ENCODE measurements at places on chromosomes 6 and 20.
A peak's percentile ranks its signal among the peaks of the same experiment; 100 is the strongest.

DNA sequence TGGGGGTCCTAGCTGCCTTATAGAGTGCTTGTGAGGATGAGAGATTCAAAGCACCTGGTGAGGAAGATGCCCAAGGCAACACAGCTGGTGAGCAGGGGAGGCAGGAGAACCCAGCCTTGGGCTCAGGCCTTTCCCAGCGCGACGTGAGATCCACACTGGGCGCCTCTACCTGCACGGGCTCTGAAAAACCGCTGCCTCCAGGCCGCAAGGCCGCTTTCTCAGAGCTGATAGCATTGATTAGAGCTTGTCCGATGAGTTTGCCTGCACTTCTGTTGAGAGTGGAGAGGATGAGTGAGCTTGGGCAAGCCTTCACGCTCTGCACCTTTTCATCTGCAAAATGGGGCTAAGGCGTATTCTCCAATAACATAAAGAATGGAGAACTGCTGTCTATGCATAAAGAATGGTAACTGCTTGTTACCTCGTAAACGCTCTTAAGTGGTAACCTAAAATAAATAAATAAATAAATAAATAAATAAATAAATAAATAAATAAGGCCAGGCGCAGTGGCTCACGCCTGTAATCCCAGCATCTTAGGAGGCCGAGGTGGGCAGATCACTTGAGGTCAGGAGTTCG, 916 bp downstream of the PABPC1L start:
- no peak for DNase-seq

GRCh38 chr6:124433387-124434160, 528.7 kb upstream of the RNF217 start:
- DNase-seq = no peak

GRCh38 chr6:47187113-47187512, 122.6 kb downstream of the TNFRSF21 start:
- DNase-seq = no peak

GRCh38 chr6:97292671-97293070, 9.7 kb upstream of the MMS22L start:
- DNase-seq = no peak

DNA sequence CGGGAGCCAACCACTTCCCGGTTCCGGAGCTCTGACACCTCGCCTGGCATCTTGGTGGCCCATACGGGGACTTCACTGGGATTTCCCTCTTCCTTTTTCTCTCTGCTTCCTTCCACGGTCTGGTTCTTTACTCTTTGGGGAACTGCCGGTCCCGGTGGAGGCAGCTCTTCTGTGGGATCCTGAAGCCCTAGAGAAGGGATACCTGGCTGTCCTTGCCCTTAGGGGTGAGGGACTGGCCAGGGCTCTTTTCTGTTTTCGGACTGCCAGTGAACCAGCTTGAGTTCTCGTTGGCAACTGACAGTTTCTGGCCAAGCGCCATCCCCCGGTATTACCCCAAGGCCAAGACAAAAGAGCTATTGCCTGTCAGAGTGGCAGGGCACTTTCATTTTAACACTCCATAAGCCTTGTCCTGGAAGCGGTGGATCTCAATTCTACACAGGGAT, 880 bp upstream of the CPXM1 start:
- no peak for DNase-seq

DNA sequence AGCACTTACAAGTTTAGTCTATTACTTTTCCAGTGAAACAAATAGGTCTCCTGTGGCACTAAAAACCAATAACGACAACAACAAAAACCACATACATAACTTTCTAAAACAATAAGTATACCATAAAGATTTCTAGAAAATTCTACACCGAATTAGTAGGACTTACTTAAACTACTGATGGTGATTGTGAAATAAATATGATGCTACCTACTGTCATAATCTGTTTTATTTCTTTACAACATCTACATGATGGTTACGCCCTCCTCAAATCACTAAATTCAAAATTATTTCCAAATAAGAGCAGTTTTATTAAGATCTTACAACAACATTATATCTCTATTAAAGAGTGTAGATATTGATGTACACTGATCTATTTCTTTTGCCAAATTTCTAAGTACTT, 147.0 kb downstream of the DST start:
- DNase-seq = no peak

DNA sequence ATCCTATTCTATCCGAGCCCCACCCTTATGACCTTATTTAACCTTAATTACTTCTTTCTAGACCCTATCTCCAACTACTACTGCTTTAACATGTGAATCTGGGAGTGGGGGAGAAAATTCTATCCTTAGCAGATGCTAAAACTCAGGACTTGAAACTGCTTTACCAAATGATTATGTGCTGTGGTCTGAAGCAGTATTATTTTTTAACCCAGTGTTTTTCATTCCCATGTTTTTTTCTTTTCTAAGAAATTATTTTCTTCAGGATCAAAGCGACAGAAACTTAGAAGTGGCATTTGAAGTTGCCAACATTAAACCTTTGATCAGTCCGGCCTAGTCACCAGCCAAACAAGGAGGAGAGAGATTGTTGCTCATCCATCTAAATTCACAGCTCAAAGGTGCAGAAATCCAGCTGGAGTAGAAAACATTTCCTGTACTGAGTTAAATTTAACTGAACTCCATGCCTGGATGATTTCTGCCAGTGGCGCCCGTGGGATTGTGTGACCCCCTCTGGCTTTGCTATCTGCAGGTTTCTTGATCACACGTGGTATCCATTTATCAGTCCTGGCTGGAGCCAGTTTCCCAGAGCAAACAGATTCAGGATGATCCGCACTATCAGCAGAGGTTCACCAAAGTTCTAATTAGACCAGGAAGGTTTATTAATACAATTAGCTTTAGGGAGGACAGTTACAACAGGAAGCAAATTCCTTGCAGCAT, 300.5 kb downstream of the PLCB1 start:
- no peak for DNase-seq

DNA sequence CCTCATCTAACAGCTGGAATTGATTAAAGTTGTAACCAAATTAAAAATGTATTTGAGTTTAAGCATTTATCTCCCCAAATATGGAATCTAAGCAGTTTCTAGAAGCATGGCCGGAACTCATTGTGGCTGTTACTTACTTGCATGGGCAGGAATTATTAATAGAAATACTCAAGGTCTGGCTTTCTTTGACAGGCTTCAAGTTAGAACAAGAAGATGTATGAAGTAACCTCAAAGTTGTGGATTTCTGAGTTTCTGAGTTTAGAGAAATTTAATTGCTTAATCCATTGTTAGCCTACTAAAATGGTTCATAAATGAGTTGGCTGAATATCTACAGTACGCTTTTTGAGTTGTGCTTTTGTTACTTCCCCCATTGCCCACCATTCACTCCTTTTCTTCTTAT, 7.7 kb downstream of the CARMIL1 start:
- no peak for DNase-seq

DNA sequence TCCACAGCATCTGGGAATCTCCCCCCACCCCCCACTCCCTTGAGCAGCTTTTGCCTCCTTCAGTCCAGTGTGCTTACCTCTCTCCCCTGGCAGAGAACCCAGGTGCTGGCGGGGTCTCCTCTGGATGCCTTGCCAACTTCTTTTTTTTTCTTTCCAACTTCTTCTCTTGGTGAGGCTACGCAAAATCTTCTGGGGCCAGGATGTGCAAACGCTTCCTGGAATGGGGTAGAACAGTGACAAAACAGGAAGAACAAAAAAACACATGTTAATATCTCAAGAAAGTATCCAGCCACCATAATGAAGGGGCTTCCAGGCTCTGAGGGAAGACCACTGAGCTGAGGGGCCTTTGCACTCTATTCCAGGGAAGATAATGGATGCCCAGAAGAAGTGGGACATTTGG, 53.9 kb upstream of the DDR1 start:
- no peak for DNase-seq

GRCh38 chr6:140729521-140729920, 1355.1 kb upstream of the CITED2 start:
- DNase-seq = no peak

- no peak for DNase-seq
Observed at GRCh38 chr6:115610696-115611095, 450.0 kb downstream of the FRK start.

DNA sequence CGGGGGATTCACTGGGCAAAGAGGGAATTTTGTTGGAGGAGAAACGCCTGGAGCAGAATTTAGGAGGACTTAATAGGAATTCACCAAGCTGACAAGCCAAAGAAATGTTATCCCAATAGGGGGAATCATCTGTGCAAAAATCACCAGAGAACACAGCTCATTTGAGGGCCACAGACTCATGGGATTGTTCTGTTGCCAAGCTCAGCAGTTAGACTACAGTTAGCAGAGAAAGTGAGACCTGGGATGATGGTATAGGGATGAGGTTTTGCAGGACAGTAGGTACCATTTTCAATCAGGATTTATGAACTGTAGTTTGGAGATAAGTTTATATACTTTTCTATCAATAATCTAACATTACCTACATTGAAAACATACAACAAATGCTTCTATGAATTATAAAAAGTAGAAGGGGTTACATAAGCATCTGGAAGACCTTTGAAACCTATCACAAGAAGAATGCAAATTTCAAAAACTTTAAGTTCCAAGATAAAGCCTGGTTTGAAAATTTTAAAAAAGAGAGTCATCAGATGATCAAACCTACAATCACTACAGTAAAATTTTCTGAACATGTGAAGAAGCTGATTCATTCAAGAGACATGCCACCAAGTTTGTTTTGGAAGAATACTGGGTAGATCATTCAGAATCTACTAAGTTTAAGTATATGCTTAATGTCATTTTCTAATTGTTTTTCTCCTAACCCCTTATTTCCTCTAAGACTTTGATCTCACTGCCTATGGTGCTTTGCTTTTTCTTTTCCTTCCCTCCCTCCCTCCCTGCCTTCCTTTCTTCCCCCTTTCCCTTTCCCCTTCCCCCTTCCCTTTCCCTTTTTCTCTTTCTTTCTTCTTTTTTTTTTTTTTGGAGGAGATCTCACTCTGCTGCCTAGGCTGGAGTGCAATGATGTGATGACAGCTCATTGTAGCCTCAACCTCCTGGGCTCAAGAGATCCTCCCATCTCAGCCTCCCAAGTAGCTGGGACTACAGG, 81.5 kb downstream of the KIF13A start:
- peak; percentile 63 for DNase-seq

DNA sequence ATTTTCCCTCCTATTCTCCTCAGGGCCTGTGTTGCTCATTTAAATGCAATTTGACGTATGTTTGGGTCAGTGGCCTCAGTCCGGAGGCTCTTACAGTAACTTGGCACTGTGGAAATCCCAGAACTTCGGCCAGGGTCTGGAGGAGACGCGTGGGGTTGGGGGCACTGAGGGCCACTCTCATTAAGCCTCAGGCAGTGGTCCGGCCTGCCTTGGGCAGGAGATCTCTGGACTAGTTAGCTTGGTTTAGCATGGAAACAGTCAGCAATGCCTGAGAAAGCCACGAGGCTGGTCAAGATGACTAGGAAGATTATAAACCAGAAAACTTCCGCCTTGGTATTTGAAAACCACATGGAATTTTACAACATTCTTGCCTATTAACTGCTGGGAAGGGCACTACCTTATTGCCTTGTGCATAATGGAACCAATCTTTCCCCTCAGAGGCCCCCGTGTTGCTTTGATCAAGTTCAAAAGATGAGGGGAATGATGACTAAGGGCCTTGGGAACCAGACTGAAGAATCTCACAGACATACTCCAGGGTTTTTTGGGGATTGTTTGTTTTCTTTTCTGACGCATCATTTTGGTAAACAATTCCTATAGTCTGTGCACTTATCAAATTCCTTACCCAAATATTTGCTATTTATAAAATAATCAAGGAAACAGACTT, 206.0 kb upstream of the PREP start:
- peak; percentile 83 for DNase-seq

DNA sequence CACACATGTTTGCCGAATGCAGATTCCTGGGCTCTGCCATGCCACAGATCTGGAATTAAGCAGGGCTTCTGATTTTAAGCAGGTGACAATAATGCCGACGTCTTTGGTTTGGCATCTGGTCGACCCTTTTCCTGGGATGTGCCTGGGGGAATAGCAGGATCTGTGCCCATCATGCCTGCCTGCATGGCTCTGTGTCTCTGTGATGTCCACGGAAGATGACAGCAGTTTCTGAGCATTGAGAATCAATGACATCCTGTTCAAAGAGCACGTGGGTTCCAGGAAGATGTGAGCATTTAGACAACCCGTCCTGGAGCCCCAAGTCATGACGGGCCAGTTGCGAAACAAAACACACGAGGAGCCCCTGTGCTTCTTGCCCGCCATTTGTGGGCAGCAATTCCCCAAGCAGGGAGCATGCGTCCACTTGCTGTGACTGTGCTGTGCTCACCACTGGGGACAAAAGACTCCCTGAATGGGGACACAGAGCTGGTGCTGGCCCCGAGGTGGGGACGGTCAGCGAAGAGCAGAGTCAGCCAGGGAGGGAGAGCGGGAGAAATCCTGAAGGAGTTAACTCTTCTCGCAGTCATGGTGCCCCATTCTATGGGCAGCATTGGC, 110.1 kb downstream of the ERMARD start:
- DNase-seq = no peak

- no peak for DNase-seq
Observed at GRCh38 chr6:24486065-24486464, 3.3 kb downstream of the GPLD1 start.

DNA sequence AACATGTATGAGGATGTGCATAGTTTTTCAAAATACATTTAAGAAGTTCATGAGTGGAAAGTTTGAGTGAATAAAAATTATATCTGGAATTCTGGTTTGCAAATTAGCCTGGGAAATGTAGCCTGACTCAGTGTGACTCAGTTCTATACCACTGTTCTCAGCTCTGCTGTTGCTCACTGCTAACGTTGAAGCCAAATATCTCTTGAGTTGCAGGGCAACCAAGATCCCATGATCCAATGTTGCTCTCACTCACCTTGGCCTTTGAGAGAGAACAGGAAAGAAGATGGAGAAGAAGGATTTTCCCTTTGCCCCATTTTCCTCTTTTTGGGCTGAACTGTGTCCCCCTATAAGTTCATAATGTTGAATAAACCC, 28.9 kb downstream of the PSMB9 start:
- DNase-seq = no peak

- DNase-seq = no peak
Observed at GRCh38 chr20:1323830-1324597, 4.9 kb downstream of the SDCBP2 start.

Measured in amniotic stem cell (primary cell).